CD4-positive, CD25-positive, alpha-beta regulatory T cell (primary cell): ENCODE measurements at places on chromosomes 2 and 18. TPM values are rescaled to one million over a fixed set of nuclear protein-coding genes. Genes with fewer than 3 reads are reported as not detected.

Gene NT5DC4
- polyA plus RNA-seq = not detected

Gene PNPT1
- polyA plus RNA-seq = 19.7 TPM

Gene SCN9A
- not detected for polyA plus RNA-seq

Gene CHRNG
- not detected for polyA plus RNA-seq

Gene MLPH
- polyA plus RNA-seq = not detected

Gene CFAP221
- not detected for polyA plus RNA-seq

Gene CCDC148
- polyA plus RNA-seq = not detected

Gene PSMA8
- polyA plus RNA-seq = 1.1 TPM

Gene LOXHD1
- polyA plus RNA-seq = not detected

Gene ING5
- polyA plus RNA-seq = 21.4 TPM

Gene RALB
- 31.0 TPM for polyA plus RNA-seq

Gene GCA
- polyA plus RNA-seq = 27.3 TPM

Gene ALPI
- not detected for polyA plus RNA-seq
